ENCODE measurements at places on chromosomes 12 and 14.

GRCh38 chr14:51674294-51675002 lies 22.7 kb downstream of the FRMD6 start:
- no peak for DNase-seq

GRCh38 chr12:99334285-99335056 lies 313.1 kb upstream of the GARIN6 start:
- peak; percentile 0 for DNase-seq

DNA sequence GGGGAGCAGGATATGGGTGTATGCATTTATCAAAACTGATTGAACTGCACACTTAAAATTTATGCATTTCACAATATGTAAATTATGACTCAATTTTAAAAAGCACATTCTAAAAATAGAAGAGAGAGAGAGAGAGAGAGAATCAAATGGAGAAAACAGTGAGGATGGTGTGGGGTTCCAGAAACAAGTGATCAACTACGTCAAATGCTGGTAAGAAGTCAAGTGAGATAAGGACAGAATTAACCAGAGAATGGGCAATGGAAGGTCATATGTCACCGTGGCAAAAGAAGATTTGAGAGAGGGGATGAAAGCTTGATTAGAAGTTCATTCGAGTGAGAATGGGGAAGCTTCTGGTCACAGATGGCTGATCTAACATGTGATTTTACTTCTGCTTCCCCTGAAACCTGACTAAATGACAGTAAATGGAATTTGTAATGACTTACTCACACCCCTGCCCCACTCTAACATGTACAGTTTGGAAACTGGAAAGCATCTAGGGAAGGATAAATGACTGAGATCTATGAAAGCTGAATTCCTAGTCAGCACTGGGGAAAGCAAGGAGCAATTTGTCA lies 276.5 kb upstream of the AMIGO2 start:
- no peak for DNase-seq

GRCh38 chr14:26023967-26024366 lies 573.9 kb downstream of the NOVA1 start:
- DNase-seq = no peak
